ENCODE measurements at places on chromosomes 7 and 10. TPM values are rescaled to one million over a fixed set of nuclear protein-coding genes. Genes with fewer than 3 reads are reported as not detected.

PLXDC2 gene
- total RNA-seq, result 10.6 TPM

NPFFR1 gene
- total RNA-seq, result not detected

GPER1 gene
- total RNA-seq, result 3.4 TPM

FEZF1 gene
- total RNA-seq, result not detected

PTF1A gene
- not detected for total RNA-seq

OR6B1 gene
- total RNA-seq, result not detected

SMO gene
- 18.9 TPM for total RNA-seq

Data from pericardium fibroblast (primary cell).